ENCODE measurements at places on chromosomes 16 and 17. TPM values are rescaled to one million over a fixed set of nuclear protein-coding genes. Genes with fewer than 3 reads are reported as not detected.

DNA sequence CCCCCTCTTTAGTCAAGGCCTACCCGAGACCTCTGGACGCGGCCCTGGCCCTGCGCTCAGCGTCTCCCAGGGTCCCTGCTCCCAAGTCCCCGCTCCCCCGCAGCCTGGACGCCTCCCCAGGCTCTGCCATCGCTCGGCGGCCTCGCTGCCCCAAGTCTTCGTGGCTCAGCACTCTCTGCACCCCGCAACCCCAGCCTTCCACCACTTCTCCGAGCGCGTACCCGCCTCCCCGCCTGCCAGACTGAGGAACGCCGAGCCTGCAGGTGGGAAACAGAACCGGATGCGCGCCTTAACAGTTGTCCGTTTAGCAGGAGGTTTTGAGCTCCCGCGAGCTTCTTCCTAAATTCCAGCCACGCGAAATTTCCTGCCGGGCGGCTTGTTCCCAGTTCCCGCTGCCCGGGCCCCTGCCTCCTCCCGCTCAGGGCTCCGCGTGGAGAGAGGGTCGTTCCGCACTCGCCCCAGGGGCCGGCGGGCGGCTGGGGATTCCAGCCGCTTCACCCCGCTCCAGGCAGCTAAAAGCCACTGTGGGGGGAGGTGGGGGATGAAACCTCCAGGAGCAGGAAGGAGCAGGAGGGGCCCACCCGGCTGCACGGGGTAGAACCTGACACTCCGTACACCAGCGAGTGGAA lies 87.7 kb downstream of the KCNJ12 start:
- DNase-seq, result no peak

ZKSCAN2 gene
- total RNA-seq, result 2.7 TPM

- no peak for DNase-seq
Observed at GRCh38 chr16:15811481-15812400, 45.1 kb downstream of the MYH11 start.

- no peak for DNase-seq
Observed at GRCh38 chr17:34204402-34204801, 50.7 kb upstream of the CCL2 start.

DNA sequence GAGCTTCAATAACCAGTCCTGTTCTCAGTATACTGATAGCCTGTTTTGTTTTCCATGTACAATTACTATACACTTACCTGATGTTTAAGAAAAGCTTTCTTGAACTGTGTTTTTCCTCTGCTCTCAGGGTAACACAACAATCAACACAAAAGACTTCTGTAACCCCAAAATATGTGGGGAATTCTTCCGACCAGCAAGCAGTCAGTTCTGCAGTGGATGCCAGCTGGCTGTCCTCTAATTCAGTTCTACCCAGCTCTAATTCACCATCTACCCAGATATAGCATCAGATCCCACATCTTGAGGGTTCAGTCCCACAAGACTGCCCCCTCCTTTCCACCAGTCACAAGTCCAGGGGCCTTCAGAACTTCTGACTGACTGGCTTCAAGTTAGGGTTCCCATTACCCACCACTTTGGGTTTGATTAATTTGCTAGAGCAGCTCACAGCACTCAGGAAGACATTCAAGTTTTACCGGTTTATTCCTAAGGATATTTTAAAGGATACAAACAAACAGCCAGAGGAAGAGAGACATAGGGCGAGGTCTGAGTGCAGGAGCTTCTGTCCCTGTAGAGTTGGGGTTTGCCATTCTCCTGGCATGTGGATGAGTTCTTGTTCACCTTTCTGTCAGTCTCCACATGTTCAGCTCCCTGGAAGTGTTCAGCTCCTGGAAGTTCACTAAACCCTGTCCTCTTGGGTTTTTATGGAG lies 178.2 kb downstream of the CHD9 start:
- no peak for DNase-seq

ARSG gene
- total RNA-seq, result 1.5 TPM
